SW 1271 (cell line): ENCODE measurements at places on chromosomes 12 and 14.

GRCh38 chr14:105709281-105710118 is 183.1 kb downstream of the TMEM121 start:
- no peak for DNase-seq

- no peak for DNase-seq
These were observed 67.8 kb downstream of the CD163L1 start for GRCh38 chr12:7376196-7376595.

- DNase-seq, result no peak
These were observed 30.9 kb upstream of the MDM2 start for GRCh38 chr12:68776976-68777610.

DNA sequence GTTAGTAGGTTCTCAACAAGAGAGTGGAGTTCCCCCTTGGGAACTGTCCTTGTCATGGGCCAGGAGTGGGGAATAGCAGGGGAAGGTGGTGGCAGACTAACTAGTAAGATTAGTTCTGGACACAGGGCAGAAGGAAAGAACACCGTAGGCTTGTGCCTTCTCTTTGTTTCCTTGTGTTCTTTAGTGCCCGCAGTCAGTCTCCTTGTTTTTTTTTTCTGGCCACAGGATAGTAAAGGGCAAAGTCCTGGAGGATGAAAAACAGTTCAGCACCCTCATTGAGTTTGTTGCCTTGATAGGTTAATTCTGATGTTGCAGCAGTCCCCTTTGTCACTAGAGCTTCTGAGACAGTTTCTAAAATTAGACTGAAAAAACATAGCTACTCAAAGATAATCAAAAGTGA is 8.4 kb downstream of the PEX5 start:
- no peak for DNase-seq

GRCh38 chr12:89059721-89060541 is 292.4 kb downstream of the DUSP6 start:
- DNase-seq, result no peak

DNA sequence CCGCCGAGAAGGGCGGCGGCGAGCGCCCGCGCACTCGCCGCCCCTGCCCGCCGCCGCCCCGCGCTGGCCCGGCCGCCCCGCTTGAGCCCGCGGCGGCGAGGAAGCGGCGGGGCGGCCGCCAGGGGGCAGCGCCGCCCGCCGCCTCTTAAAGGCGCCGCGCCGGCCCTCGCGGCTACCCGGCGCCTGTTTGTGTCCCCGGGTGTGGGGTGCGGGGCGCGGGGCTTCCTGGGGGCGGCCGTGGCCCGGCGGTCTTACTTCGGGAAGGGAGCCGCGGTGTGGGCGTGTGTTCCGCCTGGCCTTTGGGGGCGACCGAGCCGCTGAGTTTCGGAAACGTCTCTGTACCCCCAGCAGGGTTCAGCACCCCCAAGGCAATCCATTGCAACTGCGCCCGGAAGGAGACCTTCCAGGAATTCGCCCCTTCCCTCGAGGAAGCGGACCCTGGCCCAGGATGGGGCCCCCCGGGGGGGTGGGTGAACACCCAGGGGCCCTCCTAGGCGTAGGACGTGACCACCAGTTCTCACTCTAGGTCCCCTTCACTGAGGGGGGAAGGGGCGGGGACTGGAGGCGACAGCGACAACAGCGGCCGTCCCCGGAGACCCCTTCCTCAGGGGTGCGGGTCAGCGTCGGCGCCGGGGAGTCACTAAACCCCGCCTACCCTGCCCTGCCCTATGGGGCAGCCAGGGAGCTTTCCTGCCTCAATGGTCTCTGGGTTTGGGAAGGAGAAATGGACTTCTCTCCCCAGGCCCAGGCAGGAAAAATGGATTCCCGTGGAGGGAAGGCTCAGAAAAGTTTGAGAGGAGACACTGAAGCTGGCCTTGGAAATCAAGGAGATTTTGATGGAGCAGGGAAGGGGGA is at the start of gene ITPK1:
Gene ITPK1, minus strand, starts transcription at position 105 of the 855 bp plus-strand sequence. CDS start 762 bp downstream, outside the sequence.
- peak; percentile 48 for DNase-seq

DNA sequence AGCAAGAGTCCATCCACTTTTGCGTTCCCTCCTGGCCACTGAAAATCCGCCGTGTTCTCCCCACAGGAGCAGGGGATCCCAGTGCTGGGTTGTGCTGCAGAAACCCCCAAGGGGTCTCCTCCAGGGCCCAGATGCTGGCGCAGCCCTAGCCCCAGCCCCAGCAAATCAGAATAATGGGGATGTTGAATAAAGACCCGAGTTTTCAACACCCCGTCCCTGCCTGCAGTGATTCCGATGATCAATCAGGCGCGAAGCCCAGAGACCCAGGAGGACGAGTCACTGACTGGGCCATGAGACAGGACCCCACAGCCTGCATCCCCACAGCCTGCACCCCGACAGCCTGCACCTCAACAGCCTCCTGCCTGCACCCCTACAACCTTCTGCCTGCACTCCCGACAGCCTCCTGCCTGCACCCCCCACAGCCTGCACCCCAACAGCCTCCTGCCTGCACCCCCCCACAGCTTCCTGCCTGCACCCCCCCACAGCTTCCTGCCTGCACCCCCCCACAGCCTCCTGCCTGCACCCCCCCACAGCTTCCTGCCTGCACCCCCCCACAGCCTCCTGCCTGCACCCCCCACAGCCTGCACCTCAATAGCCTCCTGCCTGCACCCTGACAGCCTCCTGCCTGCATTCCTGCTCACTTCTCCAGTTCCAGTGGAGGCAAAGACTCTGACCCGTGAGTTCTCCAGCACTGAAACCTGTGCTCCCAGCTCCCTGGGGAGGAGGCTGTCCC is 37.2 kb downstream of the TNFAIP2 start:
- no peak for DNase-seq

GRCh38 chr12:97757481-97758193 is 295.0 kb downstream of the RMST start:
- DNase-seq, result no peak

- no peak for DNase-seq
These were observed 11.6 kb downstream of the IAPP start for GRCh38 chr12:21384261-21384660.
